ENCODE measurements at places on chromosomes 6 and 20. TPM values are rescaled to one million over a fixed set of nuclear protein-coding genes. Genes with fewer than 3 reads are reported as not detected.
A peak's percentile ranks its signal among the peaks of the same experiment; 100 is the strongest.

DNA sequence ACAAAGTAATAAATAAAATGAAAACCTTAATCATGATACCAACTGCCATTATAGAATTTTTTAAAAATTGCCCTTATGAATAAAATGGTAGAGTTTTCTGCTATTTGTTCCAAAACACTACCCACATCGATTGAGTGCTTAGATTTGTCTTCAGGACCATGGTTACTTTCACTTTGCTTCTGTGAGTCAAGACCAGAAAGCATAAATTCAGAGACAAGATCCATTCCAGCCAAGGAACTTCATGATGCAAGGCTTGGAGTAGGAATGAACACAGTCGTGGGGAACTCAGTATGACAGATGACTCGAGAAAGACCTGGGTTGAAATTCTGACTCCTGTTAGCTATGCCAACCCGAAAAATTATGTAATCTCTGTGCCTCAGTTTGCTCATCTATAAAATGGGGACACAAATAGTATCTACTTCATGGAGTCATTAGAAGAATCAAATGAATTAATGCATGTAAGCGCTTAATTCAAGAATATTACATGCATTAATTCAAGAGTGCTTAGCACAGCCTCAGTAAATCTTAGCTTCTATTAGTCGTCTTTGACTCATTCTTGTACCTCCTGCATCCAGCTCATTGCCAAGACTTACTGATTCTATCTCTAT is 72.5 kb upstream of the MYLIP start:
- DNase-seq: no peak

GRCh38 chr20:56343861-56344381 is 14.9 kb upstream of the FAM210B start:
- peak; percentile 71 for DNase-seq

The IRF4 gene
- total RNA-seq: 409 TPM

The ETV7 gene
- 0.51 TPM for total RNA-seq

GRCh38 chr6:53483423-53484353 is 61.2 kb downstream of the GCLC start:
- peak; percentile 37 for DNase-seq

- DNase-seq: no peak
These were observed 568.6 kb downstream of the HAO1 start for GRCh38 chr20:7371518-7372163.

The MAD2L1BP gene
- total RNA-seq: 31.7 TPM

The MMS22L gene
- total RNA-seq: 34.1 TPM

The E2F3 gene
- total RNA-seq: 16.0 TPM

The TMEM200A gene
- total RNA-seq: 0.20 TPM

The BPIFA1 gene
- total RNA-seq: not detected

The DSTN gene
- 55.5 TPM for total RNA-seq
